Activated CD4-positive, alpha-beta T cell treated with anti-CD3 and anti-CD28 coated beads for 48 hours (primary cell): ENCODE measurements at places on chromosomes 7 and 10.

GRCh38 chr10:24873281-24873683 lies 79.1 kb downstream of the PRTFDC1 start:
- no peak for DNase-seq

- DNase-seq, result no peak
These were observed 12.1 kb downstream of the TMEM236 start for GRCh38 chr10:17764142-17764541.

DNA sequence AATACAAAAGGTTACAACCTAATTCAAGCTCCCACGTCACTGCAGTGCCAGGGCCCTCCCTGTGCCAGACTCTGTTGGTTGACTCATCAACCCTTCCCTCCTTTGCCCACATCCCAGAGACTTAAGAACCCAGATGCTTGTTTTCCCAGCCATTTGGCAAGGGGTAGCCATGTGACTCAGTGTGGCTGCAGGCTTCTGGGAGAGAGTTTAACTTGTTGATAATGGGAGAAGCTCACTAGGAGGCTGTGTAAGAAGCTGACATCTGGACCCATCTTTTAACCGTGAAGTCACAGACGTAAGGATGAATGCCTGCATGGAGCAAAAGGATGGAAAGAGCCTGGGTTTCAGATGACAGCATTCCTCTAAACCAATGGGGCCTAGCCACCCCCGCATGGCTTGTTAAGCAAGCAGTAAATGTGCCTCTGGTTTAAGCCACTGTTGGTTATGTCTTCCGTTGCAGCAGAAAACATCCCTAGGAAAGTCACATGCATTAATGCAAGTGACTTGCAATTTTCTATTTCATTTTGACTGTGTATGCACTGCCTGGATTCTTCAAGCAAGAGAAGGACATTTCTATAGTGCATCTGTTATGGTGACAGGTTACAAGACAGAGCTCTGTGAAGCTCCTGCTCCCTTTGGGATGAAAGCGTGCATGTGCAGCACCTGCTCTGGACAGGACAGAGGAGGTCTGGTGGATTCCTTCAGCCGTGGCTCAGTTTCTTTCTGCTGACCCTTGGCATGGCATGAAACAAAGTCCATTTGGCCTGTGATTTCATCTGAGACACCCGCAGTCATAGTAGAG lies 57.5 kb upstream of the CREB5 start:
- DNase-seq, result no peak

GRCh38 chr10:35462491-35462934 lies 126.2 kb downstream of the CCNY start:
- no peak for DNase-seq

DNA sequence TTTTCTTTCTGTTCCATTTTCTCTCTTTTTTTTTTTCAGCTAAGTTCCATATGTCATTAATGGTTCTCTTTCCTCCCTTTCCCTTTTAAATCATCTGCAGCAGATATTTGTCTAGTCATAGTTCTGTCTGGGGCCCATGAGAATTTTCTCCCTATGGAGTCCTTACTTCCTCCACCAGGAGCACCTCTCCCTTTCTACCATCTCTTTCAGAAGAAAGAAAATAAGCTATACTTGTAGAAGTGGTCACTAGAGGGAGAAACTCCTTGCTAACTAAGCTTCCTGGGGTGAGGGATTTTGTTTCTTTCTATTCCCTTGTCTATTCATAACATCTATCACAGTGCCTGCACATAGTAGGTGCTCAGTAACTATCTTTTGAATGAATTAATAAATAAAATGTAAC lies 230.2 kb upstream of the HPS1 start:
- no peak for DNase-seq
